Hematopoietic multipotent progenitor cell (in vitro differentiated cells): ENCODE measurements at places on chromosomes 5 and 9. TPM values are rescaled to one million over a fixed set of nuclear protein-coding genes. Genes with fewer than 3 reads are reported as not detected.

- DNase-seq: no peak
These were observed 64.2 kb upstream of the OLFM1 start for GRCh38 chr9:135023088-135023785.

- DNase-seq: peak; percentile 5
These were observed at the start of gene GPR151 for GRCh38 chr5:146516151-146516475. Gene GPR151 (minus strand): TSS chr5:146516190. CDS start chr5:146516113, 77 bp downstream.

DNA sequence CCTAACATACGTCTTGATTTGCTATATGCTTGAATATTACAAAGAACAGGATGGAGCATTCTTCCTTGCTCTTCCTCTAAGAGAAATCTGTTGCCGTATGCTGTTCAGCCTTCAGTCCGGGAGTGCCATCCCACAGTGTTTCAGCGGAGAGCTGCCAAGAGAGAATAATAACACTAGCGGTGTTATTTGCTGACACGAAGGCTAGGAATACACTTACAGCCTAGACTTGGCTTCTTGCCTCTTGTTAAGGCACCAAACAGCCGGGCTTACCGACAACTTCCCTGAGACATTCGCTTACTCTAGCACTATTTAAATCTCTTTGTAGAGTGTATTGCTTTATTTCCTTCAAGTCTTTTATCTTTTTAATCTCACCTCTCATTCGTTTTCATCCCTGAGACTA lies 31.4 kb downstream of the KCTD16 start:
- DNase-seq: no peak

The DPM2 gene
- 17.2 TPM for total RNA-seq

The RBM27 gene
- 37.4 TPM for total RNA-seq

The RGS3 gene
- total RNA-seq: 34.7 TPM

- no peak for DNase-seq
These were observed 497.0 kb upstream of the TNC start for GRCh38 chr9:115615000-115615401.

- no peak for DNase-seq
These were observed 2.6 kb upstream of the PRRC1 start for GRCh38 chr5:127514816-127515215.

DNA sequence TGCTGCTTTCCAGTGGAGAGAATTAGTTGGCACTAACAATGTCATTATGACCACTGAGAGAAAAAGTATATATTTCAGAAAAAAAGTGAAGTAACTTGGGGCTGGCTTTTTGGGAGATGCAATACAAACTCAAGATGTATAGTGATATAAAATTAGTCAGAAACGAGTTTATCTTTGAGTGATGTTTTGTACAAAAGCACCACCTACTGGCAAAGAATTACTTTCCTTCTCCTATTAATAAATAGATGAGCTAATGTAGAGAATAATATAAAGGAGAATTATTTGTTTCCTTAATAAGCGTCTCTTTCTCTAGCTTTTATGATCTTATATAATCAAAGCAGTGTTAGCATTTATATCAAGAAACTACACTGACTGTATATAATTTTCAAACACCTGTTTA lies 158.8 kb downstream of the MEF2C start:
- DNase-seq: peak; percentile 24

GRCh38 chr5:103369125-103370120 lies 110.9 kb downstream of the MACIR start:
- no peak for DNase-seq

DNA sequence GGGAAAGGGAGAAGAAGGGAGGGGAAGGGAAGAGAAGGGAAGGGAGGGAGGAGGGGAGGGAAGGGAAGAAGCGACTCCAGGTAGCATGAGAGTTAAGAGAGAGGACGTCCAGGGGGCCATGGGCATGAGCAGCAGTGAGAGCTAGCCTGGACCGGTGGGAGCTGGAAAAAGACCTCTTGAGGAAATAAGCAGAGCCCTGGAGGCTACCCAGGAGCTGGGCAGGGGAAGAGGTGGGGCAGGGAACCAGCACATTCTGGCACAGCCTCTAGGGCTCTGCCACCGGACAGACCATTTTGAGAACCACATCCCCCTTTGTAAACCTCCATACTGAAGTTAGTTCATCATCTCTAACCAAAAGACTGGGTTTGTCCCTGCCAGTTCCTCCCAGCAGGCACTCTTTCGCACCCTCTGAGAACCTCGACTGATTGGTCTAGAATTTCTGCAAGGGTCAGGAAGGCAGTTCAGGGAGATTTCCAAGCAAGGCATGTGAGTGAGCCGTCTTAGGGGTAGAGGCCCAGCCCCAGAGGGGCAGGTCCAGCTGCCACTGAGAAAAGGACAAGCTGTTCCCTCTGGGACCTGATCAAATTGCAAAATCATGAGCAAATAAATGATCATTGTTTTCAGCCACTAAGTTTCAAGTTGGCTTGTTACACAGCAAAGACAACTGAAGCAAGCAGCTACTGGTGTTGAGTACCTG lies 11.6 kb downstream of the NAIF1 start:
- DNase-seq: no peak

The CDX1 gene
- not detected for total RNA-seq

DNA sequence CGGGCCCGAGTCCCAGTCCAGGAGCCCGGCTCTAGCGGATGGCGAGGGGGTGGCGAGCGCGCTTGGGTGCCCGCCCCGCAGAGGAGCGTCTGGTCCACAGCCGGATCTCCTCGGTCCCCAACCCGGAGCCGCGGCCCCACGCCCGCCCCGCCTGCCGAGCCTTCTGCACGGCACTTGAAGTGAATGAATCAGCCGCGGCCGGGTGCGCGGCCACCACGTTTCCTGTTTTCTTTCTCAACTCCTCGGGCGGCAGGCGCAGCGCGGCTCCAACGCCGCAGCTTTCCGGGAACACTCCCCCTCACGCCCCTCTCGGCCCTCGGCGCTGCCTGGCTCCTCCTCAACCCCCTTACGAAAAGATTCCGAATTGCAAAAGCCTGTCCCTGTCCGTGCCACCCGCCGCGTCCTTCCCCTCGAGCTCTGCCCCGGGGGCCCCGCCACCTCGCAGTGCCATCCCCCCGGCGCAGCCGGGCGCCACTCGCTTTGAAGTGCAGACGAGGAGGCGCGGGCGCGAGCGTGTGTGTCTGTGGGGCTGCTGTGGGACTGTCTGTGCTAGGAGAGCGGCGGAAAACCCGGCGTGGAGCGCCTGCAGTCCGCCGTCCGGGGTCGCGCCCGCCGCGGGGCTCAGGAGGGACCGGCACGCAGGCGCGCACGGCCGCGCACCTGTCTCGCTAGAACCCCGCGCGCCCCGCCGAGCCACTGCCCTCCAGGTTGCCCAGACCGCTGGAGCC lies 456.6 kb downstream of the RAB3C start:
- peak; percentile 94 for DNase-seq

DNA sequence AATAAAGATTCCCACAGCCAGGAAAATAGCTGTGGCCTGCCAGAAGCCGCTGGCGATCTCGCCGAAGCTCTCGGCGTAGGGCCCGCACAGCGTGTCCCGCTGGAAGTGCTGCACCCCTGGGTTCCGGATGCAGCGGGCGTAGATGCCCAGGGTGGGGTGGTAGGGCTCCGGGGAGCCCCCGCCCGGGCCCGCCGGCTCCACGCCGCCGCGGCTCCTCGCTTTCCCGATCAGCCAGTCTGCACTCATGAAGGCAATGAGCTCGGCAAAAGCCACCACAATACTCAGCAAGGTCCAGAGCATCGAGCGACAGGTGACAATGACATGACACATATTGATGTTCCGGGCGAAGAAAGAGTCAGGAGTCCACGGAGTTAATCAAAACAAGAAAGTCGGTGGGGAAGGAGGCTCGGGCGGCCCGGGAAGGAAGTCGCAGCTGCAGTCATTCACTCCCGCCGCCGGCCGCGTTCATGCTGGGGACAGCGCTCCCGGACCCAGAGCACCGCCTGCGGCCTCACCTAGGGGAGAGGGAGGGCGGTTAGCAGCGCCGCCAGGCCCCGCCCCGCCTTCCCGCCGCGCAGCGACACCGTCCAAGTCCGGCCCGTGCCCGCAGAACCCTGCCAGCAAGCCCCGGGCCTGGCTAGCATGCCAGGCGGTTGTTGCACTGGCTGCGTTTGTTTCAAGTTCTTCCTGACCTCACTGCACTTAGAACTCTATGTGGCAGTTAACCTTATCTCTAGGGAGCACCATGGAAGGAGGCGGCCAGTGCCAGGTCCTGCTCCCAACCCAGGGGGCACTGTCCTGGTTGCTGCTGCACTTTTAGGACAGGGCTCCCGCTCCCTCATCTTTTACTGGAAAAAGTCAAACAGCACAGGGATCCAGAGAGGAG lies 138.4 kb downstream of the LHFPL2 start:
- peak; percentile 48 for DNase-seq
